Cardiac septum (tissue), 1 donor: ENCODE measurements at places on chromosomes 5 and 9. TPM values are rescaled to one million over a fixed set of nuclear protein-coding genes. Genes with fewer than 3 reads are reported as not detected.
A peak's percentile ranks its signal among the peaks of the same experiment; 100 is the strongest.

SPATA31C1 gene
- not detected for total RNA-seq

EPB41L4B gene
- total RNA-seq, result 1.5 TPM

COL5A1 gene
- total RNA-seq, result 21.6 TPM

GRCh38 chr9:34386656-34387055 is 10.0 kb upstream of the MYORG start:
- peak; percentile 43 for DNase-seq

- no peak for DNase-seq
Measured at GRCh38 chr5:77301447-77301883, 91.0 kb downstream of the PDE8B start.

DNA sequence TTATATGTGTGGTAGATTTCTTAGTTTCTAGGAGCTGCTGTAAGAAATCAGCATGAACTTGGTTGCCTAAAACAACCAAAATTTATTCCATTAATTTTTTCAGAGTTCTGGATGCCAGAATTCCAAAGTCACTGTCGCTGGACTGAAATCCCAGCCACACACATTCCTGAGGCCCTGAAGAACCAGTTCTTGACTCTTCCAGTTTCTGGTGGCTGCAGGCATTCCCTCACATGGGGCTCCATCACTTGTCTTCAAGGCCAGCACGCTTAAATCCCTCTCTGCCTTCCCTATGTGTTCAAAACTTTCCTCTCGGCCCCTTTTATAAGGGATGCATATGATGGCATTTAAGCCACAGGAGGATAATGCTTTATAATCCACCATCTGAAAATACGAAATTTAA is 1237.5 kb upstream of the CDH9 start:
- no peak for DNase-seq

GRCh38 chr5:40485021-40485998 is 194.4 kb upstream of the PTGER4 start:
- DNase-seq, result no peak

- DNase-seq, result no peak
Measured at GRCh38 chr9:93041108-93041802, 17.2 kb upstream of the SUSD3 start.

DNA sequence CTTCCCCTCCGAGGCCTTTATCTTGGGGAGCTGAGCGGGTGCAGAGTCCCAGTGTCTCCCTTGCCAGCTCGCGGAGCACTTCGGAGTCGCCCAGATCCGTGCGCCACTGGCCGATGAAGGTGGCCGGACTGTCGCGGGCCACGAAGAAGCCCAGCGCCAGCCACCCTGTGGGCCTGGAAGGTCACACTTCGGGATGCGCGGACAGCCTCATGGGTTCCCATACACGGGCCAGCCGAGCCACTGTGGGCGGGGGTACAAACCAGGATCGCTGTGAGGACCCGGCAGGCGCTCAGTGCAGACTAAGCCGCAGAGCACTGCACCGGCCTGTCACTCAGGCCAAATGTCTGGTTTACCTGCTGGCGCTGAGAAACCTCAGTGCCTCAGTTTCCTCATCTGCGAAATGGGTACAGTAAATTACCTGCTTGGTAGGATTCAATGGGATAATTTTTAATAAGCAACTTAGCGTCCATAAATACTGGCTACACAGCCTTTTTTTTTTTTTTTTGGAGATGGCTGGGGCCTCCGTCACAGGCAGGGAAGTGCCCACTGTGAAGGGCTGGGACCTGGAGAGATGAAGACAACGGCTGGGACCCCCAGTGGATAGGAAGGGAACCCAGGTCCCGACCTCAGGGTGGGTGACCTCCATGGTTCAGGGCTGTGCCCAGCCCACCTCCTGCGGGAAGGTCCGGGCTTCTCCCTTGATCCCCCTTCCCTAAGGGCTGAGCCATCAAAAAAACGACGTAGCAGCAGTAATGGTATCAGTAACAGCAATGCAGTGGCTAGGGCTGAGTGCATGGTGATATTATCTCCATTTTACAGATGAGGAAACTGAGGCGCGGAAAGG is 38.7 kb upstream of the CTSV start:
- DNase-seq, result no peak

GRCh38 chr9:104855807-104856206 is 72.1 kb downstream of the ABCA1 start:
- DNase-seq, result no peak

GRCh38 chr9:3434594-3434993 is 91.2 kb downstream of the RFX3 start:
- no peak for DNase-seq

DNA sequence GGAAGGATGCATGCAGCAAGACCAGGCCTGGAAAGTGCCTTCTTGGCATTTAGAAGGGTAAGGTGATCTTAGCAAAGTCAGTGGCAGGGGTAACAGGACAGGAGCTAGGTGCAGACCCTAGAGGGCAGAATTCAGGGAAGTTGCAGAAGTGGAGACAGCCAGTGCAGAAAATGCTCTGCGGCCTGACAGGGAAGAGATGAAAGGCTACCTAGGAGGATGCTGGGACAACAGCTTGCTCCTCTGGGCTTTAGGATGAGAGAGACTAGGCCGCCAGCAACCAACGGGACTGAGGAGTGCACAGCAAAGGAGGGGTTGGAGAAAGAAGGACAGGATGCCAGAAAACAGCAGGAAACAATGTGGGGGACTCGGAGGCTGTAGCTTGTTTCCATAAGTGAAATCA is 219.9 kb downstream of the FSTL4 start:
- no peak for DNase-seq

DNA sequence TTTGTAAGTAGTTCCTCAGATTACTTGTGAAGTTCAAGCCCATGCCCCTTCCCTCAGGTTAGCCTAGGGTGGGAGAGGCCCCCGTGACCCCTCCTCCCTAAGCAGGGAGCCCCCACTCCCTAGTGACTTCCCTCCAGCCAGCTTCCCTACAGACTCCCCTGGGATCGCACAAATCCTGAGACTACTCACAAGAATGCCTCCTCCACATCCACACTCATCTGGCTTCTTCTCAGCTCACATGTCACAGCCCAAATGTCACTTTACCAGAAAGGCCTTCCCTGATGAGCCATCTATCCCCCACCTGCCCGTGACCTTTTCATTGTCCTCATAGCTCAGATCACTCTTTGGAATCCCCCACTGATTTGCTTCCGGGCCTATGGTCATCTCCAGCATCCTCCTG is 96.7 kb upstream of the ARAP3 start:
- DNase-seq, result no peak

DNA sequence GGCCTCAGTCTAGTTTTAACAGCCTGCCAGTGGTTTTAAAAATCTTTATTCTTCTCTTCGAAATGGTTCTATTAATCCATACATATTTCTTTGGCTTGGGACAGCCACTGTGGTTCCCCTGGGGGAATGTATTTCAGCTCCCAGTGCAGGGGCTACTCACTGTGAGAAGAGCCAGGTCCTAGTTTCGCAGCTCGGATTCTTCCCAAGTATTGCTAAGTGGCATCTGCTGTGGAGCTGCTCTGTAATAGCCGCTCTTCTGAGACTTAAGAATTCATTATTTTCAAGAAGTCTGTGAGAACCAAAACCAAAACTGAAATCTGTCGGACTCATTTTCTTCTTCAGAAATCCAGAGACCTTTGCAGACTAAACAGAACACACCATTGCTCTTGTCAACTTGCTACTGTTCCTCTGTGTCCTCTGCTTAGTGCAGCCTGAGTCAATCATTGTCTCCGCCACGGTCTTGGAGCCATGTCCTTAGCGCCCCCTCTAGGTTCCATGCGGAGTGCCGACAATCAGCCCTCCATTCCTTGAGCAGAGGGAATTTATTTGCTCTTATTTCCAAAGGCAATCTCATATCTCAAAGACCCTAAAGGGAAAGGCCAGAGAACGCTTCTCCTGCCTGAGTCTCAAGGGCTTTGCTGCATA is 478.2 kb downstream of the SPATA31D1 start:
- no peak for DNase-seq

- DNase-seq, result no peak
Measured at GRCh38 chr5:177109810-177110209, 23.1 kb downstream of the FGFR4 start.

DNA sequence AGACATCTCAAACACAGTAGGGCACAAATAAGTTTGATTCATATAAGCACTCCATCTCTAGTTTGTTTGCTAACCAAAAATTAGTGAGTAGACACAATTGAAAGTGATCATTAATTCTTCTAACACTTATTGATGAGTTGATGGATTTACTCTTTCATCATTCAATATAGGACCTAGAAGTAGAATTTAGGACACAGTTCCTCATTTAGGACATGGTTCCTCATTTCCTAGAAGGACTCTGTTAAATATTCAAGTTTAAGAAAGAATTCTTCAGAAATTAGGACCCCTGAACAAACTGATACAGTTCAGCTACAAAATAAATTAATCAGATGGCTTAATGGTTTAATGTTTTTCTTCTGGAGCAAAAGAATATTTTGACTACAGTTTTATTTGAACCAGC is 143.5 kb upstream of the PRR16 start:
- DNase-seq, result no peak

DNA sequence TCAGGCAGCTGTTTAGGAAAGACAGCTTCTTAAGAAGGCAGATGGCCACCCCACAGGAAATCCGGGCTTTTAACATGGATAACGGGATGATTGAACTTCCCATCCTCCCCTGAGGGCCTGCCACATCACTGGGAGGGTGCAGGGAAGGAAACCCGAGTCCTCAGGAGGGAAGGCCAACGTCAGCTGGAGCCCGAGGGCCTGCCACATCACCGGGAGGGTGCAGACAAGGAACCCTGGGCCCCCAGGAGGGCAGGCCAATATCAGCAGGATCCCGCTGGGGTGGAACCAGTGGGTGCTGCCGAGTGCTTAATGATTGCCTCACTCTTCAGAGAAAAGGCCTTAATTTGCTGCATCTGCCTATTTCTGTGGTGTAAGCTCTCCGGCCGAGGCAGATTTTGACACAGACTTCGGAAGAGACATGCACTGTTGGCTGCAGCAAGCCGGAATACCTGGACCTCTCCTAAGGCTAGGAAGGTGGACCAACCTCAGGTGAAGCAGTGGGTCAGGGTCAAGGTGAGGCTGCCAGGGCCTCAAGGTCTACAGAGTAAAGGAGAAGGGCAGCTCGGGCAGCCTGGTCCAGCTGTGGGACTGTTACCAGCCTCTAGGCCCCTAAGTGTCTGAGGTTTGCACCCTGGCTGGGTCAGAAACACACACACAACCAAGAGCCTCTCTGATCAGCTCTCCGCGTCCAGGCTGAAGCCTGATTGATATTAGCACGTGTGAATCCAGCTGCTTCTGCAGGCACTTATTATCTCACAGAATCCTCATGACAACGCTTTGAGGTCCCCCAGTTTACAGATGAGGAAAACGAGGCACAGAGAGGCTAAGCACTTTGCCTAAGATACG is 14.8 kb upstream of the COL5A1 start:
- peak; percentile 64 for DNase-seq

- DNase-seq, result no peak
Measured at GRCh38 chr9:7150153-7150890, 392.5 kb downstream of the KDM4C start.

DNA sequence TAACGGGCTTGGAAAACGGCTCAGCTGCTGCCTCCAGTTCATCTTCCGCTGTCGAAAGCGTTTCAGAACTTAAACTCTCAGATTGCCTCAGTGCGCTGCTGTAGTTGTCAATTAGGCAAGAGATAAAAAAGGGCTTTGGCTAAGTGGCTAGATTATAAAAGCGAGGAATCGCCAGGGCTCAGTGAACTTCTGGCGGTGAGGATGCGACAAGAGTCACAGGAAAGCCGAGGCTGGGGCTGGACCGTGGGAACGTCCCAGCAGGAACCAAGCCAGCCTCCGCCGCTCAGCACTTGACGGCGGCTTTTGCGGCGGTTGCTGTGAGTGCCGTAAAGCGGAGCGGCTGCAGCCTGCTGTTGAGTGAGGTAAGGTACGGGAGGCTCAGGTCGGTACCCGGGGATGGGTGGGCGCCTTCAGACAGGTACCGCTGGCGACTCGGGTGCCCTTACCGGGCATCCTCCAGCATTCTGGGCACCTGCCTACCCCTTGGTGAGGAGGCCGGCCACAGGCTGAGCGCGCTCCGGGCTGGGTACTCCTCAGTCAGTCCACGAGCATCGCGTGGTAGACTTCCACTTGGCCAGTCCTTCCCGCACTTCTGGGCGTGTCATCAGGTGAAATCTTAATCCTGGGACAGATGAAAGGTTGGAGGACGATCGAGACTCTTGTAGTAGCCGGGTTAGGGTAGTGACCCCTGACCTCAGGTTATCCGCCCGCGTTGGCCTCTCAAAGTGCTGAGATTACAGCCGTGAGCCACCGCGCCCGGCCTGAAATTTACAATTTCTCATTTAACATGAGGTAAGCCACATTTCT is at the start of gene FKTN:
FKTN (plus strand) TSS at position 328 of the 807 bp plus-strand sequence. CDS start 16,902 bp downstream, outside the sequence.
- peak; percentile 95 for DNase-seq

- no peak for DNase-seq
Measured at GRCh38 chr5:140569197-140569596, 4.6 kb downstream of the SLC35A4 start.

- no peak for DNase-seq
Measured at GRCh38 chr5:127839496-127840197, 136.5 kb downstream of the CCDC192 start.
